ENCODE measurements at places on chromosomes 12 and 14.
A peak's percentile ranks its signal among the peaks of the same experiment; 100 is the strongest.

DNA sequence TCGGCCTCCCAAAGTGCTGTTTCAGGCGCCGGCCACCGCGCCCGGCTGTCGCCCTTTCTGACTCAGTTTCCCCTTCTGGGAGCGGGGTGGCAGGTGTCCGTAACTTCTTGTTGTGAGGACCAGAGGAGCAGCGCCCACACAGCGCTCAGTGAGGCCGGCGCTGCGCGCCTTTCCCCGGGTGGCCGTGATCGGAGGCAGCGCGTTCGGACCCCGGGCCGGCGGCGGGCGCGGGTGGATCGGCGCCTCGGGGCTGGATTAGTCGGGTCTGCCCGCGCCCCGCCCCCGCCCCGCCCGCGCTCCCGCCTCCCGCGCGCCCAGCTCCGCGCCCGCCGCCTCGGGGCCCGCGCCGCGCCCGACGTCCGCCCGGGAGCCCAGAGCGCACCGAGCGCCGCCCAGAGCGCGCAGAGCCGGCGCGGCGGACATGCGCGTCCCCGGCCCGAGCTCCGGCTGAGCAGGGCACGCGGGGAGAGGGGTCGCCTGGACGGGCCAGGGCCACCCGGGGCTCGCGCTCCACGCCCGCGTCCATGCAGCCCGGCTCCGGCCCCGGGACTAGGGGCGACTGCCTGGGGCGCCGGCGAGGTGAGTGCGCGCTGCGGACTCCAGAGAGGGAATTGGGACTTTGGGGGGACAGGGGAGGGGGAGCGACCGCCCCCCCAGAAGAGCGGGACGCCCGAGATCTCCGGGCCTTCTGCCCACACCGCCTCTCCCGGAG is 50.6 kb downstream of the LRCOL1 start:
- DNase-seq, result no peak
- H3K4me3 ChIP-seq, result peak overlapping the region; percentile 98
- H3K4me1 ChIP-seq, result peaks cover 6% of the 10 kb centered on the region
- H3K27ac ChIP-seq, result no peak overlapping the region

- no peak overlapping the region for H3K27ac ChIP-seq
- no peaks in the 10 kb centered on the region for H3K27me3 ChIP-seq
- H3K4me3 ChIP-seq, result no peak overlapping the region
- DNase-seq, result no peak
- peaks cover 6% of the 10 kb centered on the region for H3K36me3 ChIP-seq
- H3K4me1 ChIP-seq, result no peaks in the 10 kb centered on the region
Measured at GRCh38 chr12:132099739-132100138, 44.4 kb downstream of the DDX51 start.

GRCh38 chr12:103441437-103442181 is 54.2 kb downstream of the C12orf42 start:
- no peak overlapping the region for H3K4me3 ChIP-seq
- no peak for DNase-seq
- H3K4me1 ChIP-seq, result no peaks in the 10 kb centered on the region
- H3K27ac ChIP-seq, result no peak overlapping the region
- H3K36me3 ChIP-seq, result no peaks in the 10 kb centered on the region

DNA sequence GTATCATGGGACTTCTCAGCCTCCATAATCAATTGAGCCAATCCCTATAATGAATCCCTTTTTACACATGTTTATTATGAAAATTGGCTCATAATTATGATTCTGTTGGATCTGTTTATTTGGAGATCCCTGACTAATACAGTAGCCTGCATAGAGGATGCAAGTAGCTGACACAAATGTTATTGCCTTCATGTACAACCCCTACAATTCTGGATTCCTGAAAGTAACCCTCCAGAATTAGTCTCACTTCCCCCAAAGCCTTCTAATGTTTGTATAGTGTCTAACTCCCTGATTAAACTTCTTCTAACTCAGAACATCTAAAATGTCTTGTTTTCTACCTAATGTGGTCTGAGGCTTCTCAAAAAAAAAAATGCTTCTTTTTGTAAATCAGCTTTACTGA is 6.6 kb upstream of the SMIM10L1 start:
- H3K27ac ChIP-seq, result no peak overlapping the region
- no peak for DNase-seq
- H3K36me3 ChIP-seq, result peaks cover 8% of the 10 kb centered on the region
- no peaks in the 10 kb centered on the region for H3K27me3 ChIP-seq
- H3K4me1 ChIP-seq, result no peaks in the 10 kb centered on the region
- H3K4me3 ChIP-seq, result no peak overlapping the region

DNA sequence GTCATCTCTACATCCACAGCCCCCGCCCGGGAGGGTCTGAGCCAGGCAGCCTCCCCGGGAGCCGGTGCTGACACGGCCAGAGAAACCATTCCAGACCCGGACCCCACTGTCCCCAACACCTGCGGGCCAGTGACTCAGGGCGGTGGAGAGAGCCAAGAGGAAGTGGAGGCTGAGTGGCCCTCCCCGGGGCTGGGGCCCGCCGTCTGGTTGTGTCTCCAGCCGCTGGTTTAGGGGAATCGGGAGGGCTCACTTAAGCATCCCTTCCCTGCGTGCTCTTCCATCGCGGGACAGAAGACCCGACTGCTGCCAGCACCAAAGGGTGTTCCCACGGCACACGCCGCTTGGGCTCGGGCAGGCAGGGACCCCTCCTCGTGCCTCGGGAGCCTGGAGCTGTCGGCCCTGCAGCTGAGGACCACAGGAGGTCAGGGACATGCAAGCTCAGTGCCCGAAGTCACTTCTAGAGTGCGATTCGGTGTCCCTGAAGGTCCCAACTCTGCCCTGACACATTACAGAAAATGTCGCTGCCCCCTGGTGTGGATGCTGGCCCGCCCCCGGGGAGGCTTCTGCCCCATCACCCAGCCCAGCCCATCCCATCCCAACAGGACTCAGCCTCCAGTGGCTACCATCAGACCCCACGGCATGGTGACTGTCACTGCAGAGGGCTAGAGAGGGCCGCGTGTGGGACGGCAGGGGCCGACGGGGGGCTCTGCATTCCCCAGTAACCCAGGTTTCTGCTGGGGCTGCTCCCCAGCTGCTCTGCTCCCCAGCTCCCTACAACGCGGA is 50.8 kb downstream of the GALNT9 start:
- DNase-seq, result no peak
- no peaks in the 10 kb centered on the region for H3K27me3 ChIP-seq
- H3K36me3 ChIP-seq, result no peaks in the 10 kb centered on the region
- H3K4me1 ChIP-seq, result peaks cover 9% of the 10 kb centered on the region

DNA sequence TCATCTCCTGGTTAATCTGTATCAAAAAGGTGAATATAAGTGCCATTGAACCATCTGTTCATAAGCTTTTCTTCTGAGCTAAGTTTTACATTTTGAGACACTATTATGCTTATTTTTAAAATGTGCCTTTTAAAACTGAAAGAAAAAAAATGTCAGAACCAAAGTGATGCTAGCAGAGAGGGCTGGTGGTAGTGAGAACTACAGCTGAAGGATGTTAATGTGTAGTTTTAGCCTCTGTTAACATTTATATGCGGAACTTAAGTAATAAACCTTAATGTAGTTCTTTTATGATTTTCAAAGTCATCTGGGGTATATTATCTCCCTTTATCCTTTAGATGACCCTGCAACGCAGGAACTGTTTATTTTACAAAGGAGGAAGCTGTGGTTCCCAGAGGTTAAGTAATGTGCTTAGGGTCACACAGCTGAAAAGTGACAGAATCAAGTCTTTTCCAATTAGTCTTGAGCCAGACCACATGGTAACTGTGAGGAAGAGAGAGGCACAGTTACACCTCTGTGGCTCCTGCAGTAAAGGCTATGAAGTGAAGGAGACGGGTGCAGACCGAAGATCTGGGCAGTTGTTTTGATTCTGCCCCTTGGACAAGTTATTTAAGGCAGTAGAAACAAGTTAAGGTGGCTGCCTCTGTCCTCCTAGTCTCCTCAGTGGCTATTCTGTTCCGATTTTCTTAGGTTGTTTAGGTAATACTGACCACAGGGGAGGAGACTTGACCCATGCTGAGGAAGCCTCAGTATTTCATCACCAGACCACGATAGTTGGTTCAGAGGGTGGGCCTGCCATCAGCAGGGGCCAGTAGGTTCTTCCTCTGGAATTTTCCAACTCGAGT is 23.9 kb downstream of the GNG2 start:
- H3K36me3 ChIP-seq, result no peaks in the 10 kb centered on the region
- no peak overlapping the region for H3K4me3 ChIP-seq
- no peaks in the 10 kb centered on the region for H3K4me1 ChIP-seq
- no peak for DNase-seq
- no peak overlapping the region for H3K27ac ChIP-seq

- no peak overlapping the region for H3K4me3 ChIP-seq
- H3K27me3 ChIP-seq, result no peaks in the 10 kb centered on the region
- H3K4me1 ChIP-seq, result no peaks in the 10 kb centered on the region
- DNase-seq, result no peak
- H3K27ac ChIP-seq, result no peak overlapping the region
Measured at GRCh38 chr12:109840305-109841074, 7.3 kb upstream of the TRPV4 start.

DNA sequence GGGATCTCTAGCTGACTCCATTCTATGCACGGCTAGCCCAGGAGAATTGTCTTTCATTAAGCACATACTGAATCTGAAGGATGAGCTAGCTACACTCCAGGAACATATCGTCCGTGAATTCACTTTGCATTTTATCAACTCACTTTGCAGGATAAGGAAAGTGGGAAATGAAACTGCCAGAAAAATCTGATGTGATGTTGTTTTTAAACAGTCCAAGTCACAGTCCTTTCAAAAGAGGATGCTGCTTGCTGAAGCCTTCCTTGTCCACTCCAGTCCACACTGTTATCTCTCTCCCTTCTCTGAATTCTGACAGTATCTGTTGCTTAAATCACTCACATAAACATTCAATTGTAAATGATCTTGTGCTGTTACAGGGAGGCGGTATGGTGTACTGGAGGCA is 12.7 kb upstream of the TMCC3 start:
- H3K36me3 ChIP-seq, result no peaks in the 10 kb centered on the region
- DNase-seq, result no peak
- no peaks in the 10 kb centered on the region for H3K27me3 ChIP-seq
- no peaks in the 10 kb centered on the region for H3K4me1 ChIP-seq
- H3K4me3 ChIP-seq, result no peak overlapping the region

DNA sequence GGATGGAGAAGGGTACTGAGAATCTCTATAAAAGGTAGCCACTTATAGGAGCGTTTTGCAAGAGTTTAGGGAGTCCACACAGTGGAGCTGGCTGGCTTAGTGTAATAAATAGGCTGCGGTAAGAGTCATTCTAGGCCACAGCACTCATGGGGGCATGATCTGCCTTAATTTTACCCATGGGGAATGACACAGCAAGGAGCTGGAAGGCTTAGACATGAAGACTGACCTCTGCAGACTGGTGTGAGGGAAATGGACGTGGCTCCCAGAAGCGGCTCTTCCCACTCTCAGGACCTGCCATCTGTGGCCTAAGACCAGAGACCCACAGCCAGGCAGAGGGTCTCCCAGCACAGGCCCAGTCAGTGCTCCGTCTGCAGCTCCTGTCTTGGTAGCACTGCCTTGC is 173.3 kb downstream of the PPM1H start:
- H3K27ac ChIP-seq, result no peak overlapping the region
- no peaks in the 10 kb centered on the region for H3K36me3 ChIP-seq
- no peaks in the 10 kb centered on the region for H3K4me1 ChIP-seq
- H3K4me3 ChIP-seq, result no peak overlapping the region
- no peak for DNase-seq
- no peaks in the 10 kb centered on the region for H3K27me3 ChIP-seq

DNA sequence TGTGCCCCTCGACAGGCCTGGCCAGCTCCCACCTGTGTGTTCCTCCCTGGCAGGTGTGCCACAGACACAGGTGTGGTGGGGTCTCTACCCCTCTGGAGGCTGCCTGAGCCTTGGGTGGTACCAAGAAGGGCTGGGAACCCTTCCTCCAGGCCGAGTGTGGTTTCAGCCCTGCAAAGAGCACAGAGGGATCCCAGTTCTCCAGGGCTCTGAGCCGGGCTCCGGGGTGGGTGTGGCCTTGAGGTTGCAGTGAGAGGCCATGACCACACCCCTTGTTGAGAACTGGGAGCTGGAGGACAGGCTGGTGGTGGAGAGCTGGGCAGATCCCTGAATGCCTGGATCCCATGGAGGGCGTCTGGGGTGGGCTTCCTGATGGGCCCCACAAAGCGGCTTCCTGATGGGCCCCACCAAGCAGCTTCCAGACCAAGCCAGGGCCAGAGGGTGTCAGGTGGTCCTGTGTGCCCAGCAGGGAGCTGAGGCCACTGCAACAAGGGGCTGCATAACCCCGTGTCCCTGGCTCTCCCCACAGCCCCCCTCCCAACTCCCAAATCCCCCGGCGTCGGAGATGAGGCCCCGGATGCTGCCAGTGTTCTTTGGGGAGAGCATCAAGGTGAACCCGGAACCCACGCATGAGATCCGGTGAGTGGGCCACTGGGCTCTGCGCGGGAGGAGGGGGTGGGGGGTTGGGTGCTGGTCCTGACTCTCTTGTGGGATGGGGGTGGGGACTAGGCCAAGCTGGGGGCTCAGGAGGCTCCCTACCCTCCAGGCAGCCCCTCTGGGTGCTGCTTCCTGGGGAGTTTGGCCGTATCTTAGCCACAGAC is 16.6 kb downstream of the RFLNA start:
- no peaks in the 10 kb centered on the region for H3K27me3 ChIP-seq
- H3K4me1 ChIP-seq, result peaks cover 4% of the 10 kb centered on the region
- no peak overlapping the region for H3K4me3 ChIP-seq
- no peak overlapping the region for H3K27ac ChIP-seq

GRCh38 chr12:56202366-56202765 is 13.1 kb upstream of the SMARCC2 start:
- H3K4me3 ChIP-seq, result no peak overlapping the region
- H3K27ac ChIP-seq, result no peak overlapping the region
- DNase-seq, result no peak
- H3K36me3 ChIP-seq, result peaks cover 14% of the 10 kb centered on the region
- no peaks in the 10 kb centered on the region for H3K4me1 ChIP-seq

- no peak overlapping the region for H3K27ac ChIP-seq
- no peak overlapping the region for H3K4me3 ChIP-seq
Measured at GRCh38 chr12:108308395-108309085, 30.6 kb downstream of the CMKLR1 start.

GRCh38 chr12:128727461-128727860 is 96.3 kb downstream of the SLC15A4 start:
- H3K36me3 ChIP-seq, result no peaks in the 10 kb centered on the region
- H3K27ac ChIP-seq, result no peak overlapping the region
- no peaks in the 10 kb centered on the region for H3K4me1 ChIP-seq
- H3K27me3 ChIP-seq, result no peaks in the 10 kb centered on the region

- H3K27me3 ChIP-seq, result no peaks in the 10 kb centered on the region
- no peak overlapping the region for H3K4me3 ChIP-seq
- no peak overlapping the region for H3K27ac ChIP-seq
- no peak for DNase-seq
Measured at GRCh38 chr12:442235-442884, 17.4 kb upstream of the B4GALNT3 start.

- H3K27ac ChIP-seq, result no peak overlapping the region
- H3K36me3 ChIP-seq, result no peaks in the 10 kb centered on the region
- H3K4me1 ChIP-seq, result no peaks in the 10 kb centered on the region
- H3K27me3 ChIP-seq, result no peaks in the 10 kb centered on the region
- H3K4me3 ChIP-seq, result no peak overlapping the region
Measured at GRCh38 chr14:72902801-72903530, 9.1 kb upstream of the DPF3 start.
